ENCODE measurements at places on chromosomes 13 and 19. TPM values are rescaled to one million over a fixed set of nuclear protein-coding genes. Genes with fewer than 3 reads are reported as not detected.

- DNase-seq: no peak
These were observed 9.1 kb downstream of the PNPLA6 start for GRCh38 chr19:7544626-7545025.

PDE4C gene
- not detected for total RNA-seq

- DNase-seq: peak; percentile 62
These were observed 126.5 kb downstream of the NALCN start for GRCh38 chr13:101289764-101290163.

ZNF440 gene
- total RNA-seq: 9.2 TPM

NDUFB7 gene
- 196 TPM for total RNA-seq

GRCh38 chr19:34408411-34408810 is 4.2 kb downstream of the PDCD2L start:
- no peak for DNase-seq

DNA sequence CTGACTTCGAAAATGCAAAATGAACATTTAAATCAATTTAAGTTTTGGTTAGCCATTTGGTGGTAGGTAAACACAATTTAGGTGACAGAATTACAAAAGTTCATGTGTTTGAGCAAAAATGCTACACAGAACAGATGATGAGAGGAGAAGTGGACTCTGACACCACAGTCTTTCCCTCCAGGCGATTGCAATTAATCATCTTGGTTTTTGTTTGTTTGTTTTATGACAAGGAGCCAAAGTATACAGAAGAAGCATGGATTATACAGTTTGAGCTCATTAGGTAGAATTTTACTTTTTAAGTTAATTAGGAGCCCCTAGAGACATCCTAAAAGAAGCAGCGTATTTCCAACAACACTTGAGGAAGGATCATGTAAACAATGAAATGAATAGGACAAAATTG is 49.3 kb upstream of the FREM2 start:
- no peak for DNase-seq
